HT-29 (cell line): ENCODE measurements at places on chromosomes 5 and 9. TPM values are rescaled to one million over a fixed set of nuclear protein-coding genes. Genes with fewer than 3 reads are reported as not detected.

Gene LPAR1
- total RNA-seq = not detected in 2 replicates

Gene RNF208
- total RNA-seq = 0.55 and 1.7 TPM in 2 replicates

Gene LCN1
- not detected in 2 replicates for total RNA-seq

Gene C1QTNF2
- total RNA-seq = 0.18 TPM in 1 of 2 replicates, not detected in the other
